ENCODE measurements at places on chromosomes 5 and 9.

DNA sequence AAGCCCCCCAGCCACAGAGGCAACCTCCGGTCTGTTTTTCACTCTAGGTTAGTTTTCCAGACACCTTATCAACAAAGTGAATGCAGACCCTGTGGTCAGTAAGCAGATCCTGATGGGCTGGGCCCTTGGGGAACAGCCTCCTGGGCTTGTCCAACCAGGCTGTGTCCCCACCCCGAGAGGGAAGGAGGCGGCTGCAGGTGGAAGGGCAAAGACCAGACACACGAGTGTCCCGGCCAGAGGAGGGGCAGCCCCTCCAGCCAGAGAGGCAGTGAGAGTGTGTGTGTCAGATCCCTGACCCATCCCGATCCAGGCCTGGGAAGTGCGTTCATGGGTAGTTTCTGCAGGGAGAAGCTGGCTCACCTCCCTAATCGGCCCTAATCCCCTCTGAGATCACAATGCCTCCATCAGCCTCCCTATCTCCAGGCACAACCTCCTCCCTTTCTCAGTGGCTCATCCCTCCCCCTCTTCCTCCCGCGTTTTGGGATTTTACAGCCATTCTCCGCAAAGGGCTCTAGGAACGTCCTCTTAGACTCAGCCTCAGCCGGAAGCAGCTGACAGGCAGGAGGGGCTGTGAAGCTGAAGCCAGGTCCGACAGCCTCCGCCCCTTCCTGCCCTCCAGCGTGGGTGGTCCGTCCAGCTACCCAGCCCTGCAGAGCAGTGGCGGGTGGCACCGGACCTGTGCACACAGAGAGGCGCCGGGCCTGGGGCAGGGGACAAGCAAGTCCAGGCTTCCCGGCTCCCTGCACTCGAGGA lies 9.7 kb downstream of the SLC12A7 start:
- DNase-seq, result no peak

DNA sequence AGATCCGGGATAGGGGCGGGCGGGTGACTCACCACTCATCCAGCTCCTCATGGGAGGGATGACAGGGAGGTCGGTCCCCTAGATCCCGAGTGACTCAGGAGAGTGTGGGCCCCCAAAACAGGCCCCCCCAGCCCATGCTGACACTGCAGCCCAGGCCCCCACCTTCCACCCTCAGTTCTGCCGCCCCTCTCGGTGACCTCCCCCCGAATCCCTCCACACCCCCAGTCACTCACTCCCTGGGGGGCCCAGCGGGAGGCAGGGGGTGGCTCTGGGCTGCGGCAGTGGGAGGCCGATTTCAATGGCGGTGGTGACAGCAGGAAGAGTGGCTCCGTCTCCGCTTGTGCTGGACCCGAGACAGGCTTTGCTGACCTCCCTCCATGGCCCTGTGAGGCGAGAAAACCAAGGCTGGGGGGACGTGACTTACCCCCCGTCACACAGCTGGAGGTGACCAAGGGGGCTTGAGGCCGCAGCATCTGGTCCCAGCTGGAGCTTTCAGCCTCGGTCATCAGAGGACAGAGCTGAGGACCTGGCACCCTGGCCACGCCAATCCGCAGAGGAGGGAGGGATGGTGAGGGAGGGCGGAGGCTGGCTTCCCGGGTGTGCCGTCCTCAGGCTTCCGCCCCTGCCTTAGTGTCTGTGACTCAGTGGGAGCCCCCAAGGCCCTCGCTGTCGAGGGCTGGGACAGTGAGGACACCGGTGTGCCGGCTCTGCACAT lies 9.0 kb downstream of the GPSM1 start:
- DNase-seq, result no peak

DNA sequence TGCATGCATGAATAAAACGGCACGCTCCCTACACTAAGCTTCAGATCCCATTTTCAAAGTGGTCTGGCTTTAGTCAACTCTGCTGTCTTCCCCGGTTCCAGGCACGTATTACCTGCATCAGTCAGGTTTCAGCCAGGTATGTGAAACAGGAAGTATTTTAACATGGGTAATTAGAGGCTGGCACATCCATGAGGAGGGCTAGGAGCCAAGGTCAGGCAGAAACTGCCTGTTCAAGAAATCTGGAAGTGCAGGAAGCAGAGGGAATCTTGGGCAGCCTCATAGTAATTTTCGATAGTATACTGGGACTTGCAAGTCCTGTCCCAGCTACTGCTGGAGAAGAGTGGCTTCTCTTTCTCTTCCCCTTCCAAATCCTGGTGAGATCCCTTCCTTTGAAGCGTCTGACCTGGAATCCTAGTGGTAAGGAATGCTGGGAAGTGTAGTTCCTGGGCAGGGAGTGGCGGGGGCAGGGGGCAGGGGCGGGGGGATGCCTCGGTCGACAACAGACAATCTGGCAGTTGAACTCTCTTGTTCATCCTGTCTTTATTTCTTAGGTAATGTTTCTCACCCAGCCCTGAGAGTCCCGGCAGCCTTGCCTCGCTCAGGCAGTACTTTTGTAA lies 403.1 kb downstream of the TLE4 start:
- no peak for DNase-seq

DNA sequence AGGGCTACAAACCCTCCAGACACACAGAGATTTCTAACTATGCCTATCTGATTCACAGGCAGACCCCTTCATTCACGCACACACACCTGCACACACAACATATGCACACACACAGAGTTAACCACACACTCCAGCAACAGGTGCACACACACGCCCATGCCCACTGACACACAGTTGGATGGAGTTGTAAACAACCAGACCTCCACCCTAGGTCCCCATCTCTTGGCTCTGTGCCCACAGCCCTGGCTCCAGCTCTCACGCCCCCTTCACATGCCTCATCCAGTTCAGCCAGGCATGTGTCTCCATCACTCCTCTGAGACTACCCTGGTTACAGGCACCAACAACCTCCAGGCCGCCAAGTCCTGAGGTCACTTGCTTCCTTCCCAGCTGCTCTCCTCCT lies 61.1 kb downstream of the PSD2 start:
- DNase-seq, result no peak

DNA sequence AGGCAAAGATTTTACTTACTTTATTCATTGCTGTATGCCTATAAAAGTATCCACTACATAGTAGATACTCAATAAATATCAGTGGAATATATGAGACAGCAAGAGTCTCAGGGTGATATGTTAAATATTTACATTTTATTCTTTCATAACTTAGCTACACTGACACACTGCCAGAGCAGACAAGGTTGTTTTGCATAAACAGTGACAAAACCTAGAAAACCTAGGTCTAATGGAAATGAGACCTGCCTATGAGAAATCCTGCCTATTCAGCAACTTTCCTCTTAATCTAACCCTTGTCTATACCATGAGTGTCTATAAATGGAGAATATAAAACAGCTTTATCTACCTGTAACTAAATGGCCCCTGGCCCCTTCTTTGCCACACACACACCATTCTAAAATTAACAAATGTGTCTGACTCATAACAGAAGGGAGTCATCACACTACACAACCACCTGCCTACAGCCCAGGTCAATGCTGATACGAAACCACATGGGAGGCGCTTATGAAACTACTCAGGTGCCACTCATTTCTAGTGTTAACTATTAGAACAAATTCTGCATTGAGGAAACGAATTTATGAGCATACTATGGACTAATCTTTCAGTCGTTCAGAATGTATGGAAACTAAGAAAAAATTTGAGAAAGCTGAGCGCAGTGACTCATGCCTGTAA lies 60.3 kb downstream of the UBAP2 start:
- DNase-seq, result no peak

GRCh38 chr9:134399435-134400056 lies 73.3 kb downstream of the RXRA start:
- DNase-seq, result no peak

- peak; percentile 26 for DNase-seq
Observed at GRCh38 chr5:170503990-170504596, at the start of gene KCNIP1. Gene KCNIP1, plus strand, starts transcription at chr5:170504020.

GRCh38 chr9:133779516-133780403 lies 41.6 kb upstream of the SARDH start:
- DNase-seq, result no peak

GRCh38 chr5:92267830-92268229 lies 884.7 kb upstream of the ARRDC3 start:
- DNase-seq, result no peak

GRCh38 chr5:76733049-76733417 lies 17.1 kb downstream of the F2R start:
- no peak for DNase-seq

- DNase-seq, result no peak
Observed at GRCh38 chr9:114827641-114828302, 21.9 kb upstream of the TNFSF15 start.

GRCh38 chr9:133692364-133692985 lies 45.7 kb downstream of the SARDH start:
- DNase-seq, result no peak

DNA sequence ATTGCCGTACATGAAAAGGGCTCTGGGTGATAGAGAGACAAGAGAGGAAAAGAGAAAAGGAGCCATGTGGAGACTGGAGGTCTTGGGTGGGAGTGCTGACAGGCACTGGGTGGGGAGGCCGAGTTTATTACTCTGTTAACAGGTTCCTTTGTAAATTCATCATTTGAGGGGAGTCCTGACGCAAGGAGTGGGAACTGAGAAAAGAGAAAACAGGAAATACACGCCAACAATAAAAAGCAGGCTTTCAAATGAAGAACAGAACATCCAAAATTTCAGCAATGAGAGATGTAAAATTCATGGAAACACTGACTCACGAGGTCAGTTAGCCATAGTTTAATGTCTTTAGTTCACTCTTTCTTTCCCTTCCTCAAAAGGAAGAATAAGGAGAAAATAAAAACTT lies 342.8 kb downstream of the TMEM167A start:
- DNase-seq, result no peak

DNA sequence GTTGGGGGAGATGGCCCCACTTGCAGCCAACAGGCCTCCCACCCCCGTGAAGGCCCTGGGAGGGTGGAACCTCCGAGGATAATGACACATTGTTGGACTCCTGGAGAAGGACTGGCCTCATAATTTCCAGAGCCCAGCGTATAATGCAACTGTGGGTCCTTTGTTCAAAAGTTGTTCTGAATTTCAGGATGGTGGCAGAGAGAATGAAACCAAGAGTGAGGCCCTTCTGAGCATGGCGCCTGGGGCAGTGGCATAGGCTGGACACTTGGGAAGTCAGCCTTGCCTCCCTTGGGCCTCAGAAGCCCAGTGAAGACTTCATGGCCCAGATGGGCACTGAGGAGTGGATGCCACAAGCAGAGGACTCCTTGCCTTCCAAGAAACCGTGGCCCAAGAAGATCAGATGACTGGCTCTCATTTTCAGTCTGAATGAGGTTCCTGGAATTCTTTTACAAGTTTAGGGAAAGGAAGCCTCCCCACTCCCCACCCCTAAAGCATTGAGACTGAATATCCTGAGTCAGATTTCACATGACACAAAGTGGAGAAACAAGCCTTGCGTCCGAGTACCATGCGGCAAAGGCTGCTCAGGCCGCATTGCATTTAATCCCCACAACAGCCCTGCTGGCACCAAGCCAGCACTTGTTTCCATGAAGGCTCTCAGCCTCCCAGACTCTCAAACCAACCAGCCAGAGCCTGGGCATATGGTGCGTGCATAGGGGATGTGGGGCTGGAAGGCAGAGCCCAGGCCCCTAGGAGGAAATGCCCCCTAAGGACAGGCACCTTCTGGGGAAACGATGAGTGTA lies 96.7 kb upstream of the SMIM23 start:
- no peak for DNase-seq

- DNase-seq, result no peak
Observed at GRCh38 chr9:24096756-24097155, 270.7 kb upstream of the ELAVL2 start.

GRCh38 chr9:90114641-90115425 lies 510.0 kb downstream of the GADD45G start:
- no peak for DNase-seq

- no peak for DNase-seq
Observed at GRCh38 chr5:107919361-107919760, 248.6 kb upstream of the EFNA5 start.

- DNase-seq, result no peak
Observed at GRCh38 chr5:133412661-133413060, 199.7 kb downstream of the FSTL4 start.

GRCh38 chr5:36605241-36605640 lies 1.2 kb upstream of the SLC1A3 start:
- DNase-seq, result no peak

DNA sequence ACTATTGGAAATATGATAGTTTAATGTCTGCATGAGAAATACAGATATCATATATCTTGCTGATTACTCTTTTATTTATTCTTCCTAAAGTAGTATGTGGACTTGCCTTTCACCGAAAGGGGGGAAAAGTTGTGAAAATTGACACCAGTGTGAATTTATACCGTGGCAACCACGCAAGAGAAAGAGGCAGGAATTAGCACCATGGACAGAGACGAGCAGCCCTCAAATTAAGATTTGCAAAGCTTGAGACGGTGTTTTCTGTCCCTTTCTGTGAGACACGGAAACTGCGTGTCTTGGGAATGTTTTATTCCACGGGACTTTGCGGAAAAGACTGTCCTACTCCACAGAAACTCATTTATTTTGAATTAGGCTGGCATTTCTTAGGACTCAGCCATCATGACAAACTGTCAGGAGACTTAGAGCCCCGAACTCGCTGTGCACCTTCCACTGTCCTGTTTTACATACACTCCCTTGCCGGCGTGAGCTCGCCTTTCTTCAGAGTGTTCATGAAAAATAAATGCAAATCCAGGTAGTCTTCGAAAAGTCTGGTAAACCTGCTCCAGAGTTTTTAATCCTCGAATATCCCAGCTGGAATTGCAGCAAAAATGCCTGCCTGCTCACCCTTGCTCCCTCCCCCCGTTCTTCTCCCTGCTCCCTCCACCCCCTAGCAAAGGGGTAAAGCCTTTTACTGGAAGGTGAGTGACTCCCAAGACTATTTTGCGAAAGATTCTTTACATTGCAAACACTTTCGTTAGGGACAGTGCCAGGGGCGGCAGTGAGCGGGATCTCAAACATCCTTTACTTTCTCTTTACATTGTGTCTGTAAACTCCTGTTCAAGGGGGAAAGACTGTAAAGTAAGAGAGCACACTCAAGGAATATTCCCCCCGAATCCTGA lies 3.8 kb upstream of the ELAVL2 start:
- no peak for DNase-seq

- no peak for DNase-seq
Observed at GRCh38 chr5:127028822-127029457, 1.4 kb downstream of the MARCHF3 start.

DNA sequence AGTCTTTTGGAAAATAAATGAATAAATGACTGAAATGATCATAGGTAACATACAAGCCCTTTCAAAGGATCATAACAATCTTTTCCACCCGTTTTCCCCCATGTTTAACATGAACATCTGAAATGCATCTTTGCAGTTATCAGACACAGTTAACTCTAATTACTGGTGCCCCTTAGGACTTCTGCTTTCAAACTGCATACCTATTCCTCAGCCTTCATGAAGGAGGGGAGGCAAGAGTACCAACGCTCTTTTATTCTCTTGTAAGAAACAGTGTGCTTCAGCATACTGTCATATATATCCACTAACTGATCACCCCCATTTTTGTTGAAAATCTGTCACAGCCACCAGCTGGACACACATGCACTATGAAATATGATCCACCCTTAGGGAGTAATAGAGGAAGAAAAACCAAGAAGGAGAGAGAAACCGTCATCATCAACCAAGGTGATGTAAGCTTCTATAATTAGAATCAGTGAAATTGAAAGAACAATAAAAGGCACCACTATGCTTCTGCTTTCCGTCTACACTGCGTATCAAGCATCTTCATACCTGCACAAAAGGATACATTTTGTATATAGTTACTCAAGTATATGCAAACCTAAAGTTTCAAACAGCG lies 98.7 kb downstream of the RAPGEF6 start:
- no peak for DNase-seq
